ENCODE measurements at places on chromosomes 16 and 17.

- no peak for DNase-seq
These were observed 243.0 kb upstream of the RPL38 start for GRCh38 chr17:73960469-73960868.

GRCh38 chr17:62595484-62595883, 32.0 kb upstream of the MRC2 start:
- DNase-seq: no peak

DNA sequence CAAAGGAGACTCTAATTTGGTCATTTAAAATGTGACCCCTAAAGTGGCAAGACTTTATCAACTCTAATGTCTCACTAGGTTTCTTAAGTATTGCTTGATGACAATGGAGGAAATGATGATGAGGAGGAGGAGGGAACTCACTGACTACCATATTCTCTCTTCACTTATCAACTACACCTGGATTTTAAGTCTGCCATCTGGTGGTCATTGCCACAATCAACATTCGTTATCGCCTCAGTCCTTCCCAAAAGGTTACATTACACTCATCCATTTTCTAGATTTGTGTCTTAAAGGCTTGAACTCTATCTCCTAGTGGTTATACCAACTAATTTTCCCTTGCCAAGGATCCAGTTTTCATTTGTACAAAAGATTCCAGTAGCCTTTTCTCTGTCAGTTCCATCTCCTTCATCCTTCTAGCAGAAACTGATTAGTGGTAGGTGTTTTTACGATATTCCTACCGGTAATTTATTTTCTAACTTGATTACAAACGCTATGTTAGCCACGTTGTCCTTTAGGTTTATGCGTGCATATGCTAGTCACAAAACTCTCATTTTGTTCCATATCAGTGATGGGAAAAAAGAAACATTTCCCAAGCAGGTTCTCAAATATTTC, 114.6 kb upstream of the NOG start:
- peak; percentile 14 for DNase-seq

- DNase-seq: no peak
These were observed 13.1 kb downstream of the MPO start for GRCh38 chr17:58267347-58268324.

DNA sequence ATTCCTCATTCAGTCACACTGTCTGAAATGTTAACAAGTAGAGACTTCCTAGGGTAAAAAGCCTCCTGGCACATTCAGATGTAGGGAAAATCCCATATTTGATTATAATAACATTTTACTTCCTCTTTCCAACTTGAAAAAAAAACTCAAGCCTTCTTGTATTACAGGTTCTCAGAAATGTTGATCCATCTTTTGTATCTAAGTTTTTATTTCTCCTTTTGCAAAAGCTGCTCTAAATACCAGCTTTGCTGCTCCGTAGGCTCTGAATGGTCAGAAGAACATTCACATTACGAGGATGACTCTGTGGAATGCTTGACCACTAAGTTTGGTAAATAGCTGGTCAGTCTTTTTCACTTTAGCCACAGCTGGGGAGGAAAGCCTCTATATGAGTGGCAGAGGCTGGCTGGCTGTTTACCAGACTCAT, 13.2 kb upstream of the HEATR6 start:
- no peak for DNase-seq

Measured in renal pelvis (tissue), 12 donors.